ENCODE measurements at places on chromosomes 6 and 20.

GRCh38 chr6:167588920-167589614 is 237.6 kb upstream of the AFDN start:
- DNase-seq: no peak
- H3K27me3 ChIP-seq: no peaks in the 10 kb centered on the region
- H3K27ac ChIP-seq: no peak overlapping the region
- no peaks in the 10 kb centered on the region for H3K4me1 ChIP-seq
- no peak overlapping the region for H3K4me3 ChIP-seq

- no peak for DNase-seq
- H3K36me3 ChIP-seq: no peaks in the 10 kb centered on the region
- no peak overlapping the region for H3K4me3 ChIP-seq
- peaks cover 3% of the 10 kb centered on the region for H3K4me1 ChIP-seq
- H3K27me3 ChIP-seq: no peaks in the 10 kb centered on the region
- no peak overlapping the region for H3K27ac ChIP-seq
These were observed 106.8 kb upstream of the MARCKS start for GRCh38 chr6:113750151-113750855.

- no peaks in the 10 kb centered on the region for H3K4me1 ChIP-seq
- no peak overlapping the region for H3K27ac ChIP-seq
- H3K36me3 ChIP-seq: no peaks in the 10 kb centered on the region
- no peak for DNase-seq
- no peak overlapping the region for H3K4me3 ChIP-seq
- no peaks in the 10 kb centered on the region for H3K27me3 ChIP-seq
These were observed 59.2 kb downstream of the TOX2 start for GRCh38 chr20:43973671-43974450.

- DNase-seq: no peak
- H3K36me3 ChIP-seq: peaks cover 9% of the 10 kb centered on the region
- no peak overlapping the region for H3K27ac ChIP-seq
- H3K27me3 ChIP-seq: no peaks in the 10 kb centered on the region
- no peak overlapping the region for H3K4me3 ChIP-seq
- H3K4me1 ChIP-seq: 0 out of 2 replicates have a peak, but pooled peaks cover 2% of the 10 kb centered on the region
These were observed 107.6 kb downstream of the JAG1 start for GRCh38 chr20:10565922-10566897.

GRCh38 chr6:132354517-132355167 is 46.6 kb downstream of the MOXD1 start:
- peak overlapping the region; percentile 44 for H3K27ac ChIP-seq
- no peaks in the 10 kb centered on the region for H3K27me3 ChIP-seq
- peak; percentile 63 for DNase-seq
- H3K36me3 ChIP-seq: no peaks in the 10 kb centered on the region
